ENCODE measurements at places on chromosomes 13 and 19. TPM values are rescaled to one million over a fixed set of nuclear protein-coding genes. Genes with fewer than 3 reads are reported as not detected.

The SULT2B1 gene
- not detected for total RNA-seq

DNA sequence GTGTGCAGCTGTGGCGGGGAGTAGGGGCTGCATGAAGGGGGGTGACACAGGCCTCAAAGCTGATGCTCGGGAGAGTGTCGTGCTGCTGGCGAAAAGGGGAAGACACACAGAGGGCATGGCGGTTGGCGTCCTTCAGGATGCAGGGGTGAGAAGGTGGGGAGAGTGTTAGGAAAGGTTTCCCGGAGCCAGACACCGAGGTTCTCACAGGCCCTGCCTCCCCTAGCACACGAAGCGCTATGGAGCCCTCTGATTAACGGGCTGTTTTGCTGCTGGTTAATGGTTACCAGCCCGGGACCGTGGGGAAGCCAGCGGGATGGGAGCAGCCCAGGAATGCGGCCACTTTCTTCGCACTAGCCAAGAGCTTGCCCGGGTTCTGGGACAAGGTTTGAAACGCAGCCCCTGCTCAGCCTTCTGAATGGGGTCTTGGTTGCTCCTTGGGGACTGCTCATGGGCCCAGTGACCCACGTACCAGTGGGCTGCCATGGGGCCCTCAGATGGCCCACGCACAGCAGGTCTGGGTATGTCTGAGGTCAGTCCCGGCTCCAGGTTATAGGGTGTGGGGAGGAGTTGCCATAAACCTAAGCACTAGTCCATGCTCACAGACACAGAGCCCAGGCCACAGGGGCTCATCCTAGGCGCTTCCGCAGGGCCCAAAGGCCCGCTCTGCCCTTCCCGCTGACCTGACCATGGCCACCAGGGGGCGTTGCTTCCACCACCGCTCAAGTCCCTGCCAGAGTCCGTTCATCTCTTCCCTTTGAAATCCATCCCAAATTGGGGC is 31.3 kb upstream of the ISYNA1 start:
- DNase-seq: peak; percentile 61

DNA sequence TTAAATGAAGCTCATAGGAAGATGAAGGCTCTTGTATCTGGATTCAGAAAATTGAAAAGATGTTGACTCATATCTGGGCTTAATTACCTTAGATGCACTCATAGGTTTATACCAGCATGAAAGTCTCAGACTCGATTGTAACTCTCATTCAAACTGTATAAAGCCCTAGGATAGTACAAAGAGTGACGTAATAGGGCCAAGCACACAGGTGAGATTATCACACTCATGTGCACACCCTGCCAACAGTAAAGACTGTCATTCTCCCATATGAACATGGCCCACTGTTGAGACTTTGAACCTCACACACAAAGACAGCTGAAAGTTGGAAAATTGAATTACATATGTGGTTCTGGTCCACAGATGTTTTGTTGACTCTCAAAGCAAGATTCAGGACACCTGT is 18.0 kb upstream of the ZNF723 start:
- no peak for DNase-seq

DNA sequence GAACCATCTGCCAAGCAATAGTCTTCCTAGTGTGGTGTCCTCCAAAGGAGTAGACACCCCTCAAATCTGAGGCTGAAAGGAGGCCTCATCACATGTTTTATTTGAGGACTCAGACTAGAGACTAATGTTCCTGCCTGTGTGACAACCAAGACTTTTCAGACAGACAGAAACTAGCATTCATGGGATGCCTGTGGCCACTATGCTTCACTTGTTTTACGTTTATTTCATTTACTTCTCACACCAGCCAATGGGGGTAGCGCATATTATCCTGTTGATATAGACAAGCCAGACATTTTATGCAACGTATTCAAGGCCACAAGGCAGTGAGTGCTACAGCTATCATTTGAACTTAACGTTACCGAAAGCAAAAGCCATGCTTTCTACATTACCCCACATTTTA is 391.7 kb upstream of the HTR2A start:
- DNase-seq: no peak

The ZNF526 gene
- 14.5 TPM for total RNA-seq

GRCh38 chr13:75312884-75313520 is 169.0 kb downstream of the TBC1D4 start:
- peak; percentile 64 for DNase-seq

GRCh38 chr13:79740991-79741390 is 260.0 kb downstream of the NDFIP2 start:
- DNase-seq: no peak
